Stimulated activated CD8-positive, alpha-beta memory T cell treated with anti-CD3 and anti-CD28 coated beads, Interleukin-7, amount 100 ng/mL, for 1 hour (primary cell): ENCODE measurements at places on chromosomes 3 and 15.

DNA sequence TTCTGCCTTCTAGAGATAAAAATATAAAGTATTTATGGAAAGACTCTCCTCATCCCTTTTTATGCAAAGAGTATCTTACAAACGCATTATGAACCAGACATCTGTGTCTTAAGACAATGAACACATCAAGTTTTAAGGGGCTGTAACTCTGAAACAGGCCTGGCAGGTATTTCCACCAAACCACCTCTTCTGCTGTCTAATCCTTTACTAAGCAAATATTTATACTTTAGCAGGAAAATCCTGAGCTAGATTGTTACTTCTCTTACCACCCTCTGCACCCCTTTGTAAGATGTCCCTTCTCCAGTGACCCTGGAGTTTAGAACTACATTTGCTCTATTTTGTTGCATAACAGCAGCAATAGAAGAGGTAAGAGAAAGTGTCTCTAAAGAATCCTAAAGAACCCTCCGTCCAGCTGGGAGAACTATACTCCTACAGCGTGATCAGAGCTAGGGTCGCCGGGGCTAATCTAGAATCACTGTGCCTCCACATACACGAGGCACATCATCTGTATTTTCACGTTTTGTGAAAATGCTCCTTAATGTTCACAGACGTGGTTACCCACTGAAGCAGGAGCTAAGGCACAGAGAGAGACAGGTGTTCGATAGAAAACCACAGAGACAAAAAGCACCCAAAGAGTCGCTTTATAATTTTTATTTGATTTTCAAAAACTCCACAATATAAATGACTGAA lies 129.6 kb downstream of the FOXP1 start:
- DNase-seq = no peak

GRCh38 chr3:118688396-118688884 lies 346.2 kb downstream of the IGSF11 start:
- DNase-seq = no peak

- no peak for DNase-seq
Measured at GRCh38 chr15:89649013-89649625, 6.1 kb downstream of the KIF7 start.

DNA sequence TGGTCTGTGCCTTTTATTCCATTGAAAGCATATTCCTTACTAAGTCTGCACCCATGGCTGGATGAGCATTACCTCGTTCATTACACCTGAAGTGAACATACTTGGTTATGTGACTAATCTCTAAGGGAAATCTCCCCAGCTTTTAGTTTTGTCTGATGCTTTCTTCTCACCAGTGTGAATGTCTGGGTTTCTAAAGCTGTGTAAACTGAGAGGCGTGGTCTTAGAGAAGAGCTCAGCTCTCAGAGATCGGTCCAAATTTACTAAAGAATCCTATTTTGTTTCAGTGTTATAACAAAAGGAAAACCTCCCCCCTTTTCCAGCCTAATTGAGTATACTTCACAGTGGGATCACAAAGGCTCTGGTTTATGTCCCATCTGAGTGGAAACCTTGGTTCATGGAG lies 352.3 kb downstream of the PTPRG start:
- DNase-seq = no peak

GRCh38 chr3:192373586-192373985 lies 353.8 kb downstream of the FGF12 start:
- no peak for DNase-seq

- DNase-seq = no peak
Measured at GRCh38 chr3:39752019-39752637, 57.3 kb upstream of the MYRIP start.

- DNase-seq = no peak
Measured at GRCh38 chr3:45381168-45381852, 7.1 kb upstream of the LARS2 start.

DNA sequence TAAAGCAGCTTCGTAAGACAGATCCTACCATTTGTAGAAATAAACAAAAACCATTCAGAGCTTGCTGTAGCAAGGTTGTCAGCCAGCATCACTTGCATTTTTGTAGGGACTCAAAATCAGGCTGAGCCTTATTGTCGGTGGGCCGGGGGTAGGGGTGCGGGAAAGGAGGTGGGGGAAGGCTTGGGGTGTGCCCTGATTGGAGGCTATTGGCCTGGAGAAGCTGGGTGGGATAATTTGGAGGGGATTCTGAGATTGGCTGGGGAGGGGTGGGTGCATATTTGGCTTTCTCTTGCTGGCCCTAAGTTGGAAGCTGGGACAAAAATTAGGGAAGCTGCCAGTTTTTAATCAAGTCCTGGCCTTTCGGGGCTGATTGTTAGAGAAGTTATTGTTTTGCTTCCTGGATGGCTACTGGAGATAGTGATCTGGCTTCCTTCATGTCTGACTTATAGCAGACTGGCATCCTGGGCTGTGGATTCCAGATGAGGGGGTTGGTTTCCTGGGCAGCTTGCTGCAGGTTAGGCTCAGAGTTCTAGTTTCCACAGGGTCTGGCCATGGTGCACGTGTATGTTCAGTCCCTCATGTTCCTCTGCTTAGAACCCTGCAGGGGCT lies 22.8 kb downstream of the STOML1 start:
- DNase-seq = no peak

- DNase-seq = no peak
Measured at GRCh38 chr3:38555926-38556325, 59.8 kb downstream of the EXOG start.

DNA sequence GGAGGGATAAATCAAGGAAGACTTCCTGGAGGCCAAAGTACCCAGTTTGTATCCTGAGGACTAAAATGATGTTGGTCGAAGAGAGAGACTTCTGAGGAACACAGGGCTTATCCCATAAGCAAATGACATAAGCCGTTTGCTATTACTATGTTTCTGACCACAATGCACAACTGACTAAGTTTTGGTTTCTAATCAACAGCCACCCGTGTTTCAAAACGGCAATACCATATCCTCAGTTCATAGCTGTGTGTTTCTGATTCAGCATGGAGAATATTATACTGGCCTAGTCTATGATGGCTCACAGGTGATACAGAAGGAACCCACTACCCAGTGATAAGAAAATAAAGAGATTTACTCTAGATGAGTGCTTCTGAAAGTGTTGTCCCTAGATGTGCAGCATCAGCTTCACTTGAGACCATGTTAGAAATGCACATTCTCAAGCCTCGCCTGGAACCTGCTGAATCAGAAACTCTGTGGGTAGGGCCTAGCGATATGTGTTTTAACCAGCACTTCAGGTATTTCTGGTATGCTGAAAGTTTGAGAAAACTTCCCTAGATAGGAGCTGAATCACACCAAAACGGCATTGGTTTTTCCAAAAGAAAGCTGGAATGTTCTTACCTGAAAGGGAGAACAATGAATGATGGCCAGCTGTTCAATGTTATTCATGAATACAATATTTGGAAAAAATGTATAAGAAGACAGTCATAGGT lies 639.7 kb upstream of the NR2F2 start:
- DNase-seq = no peak

- DNase-seq = no peak
Measured at GRCh38 chr3:74531491-74531890, 83.0 kb downstream of the CNTN3 start.

- no peak for DNase-seq
Measured at GRCh38 chr15:31300981-31301672, 25.5 kb upstream of the KLF13 start.

- DNase-seq = no peak
Measured at GRCh38 chr3:61627768-61628185, 66.4 kb downstream of the PTPRG start.

DNA sequence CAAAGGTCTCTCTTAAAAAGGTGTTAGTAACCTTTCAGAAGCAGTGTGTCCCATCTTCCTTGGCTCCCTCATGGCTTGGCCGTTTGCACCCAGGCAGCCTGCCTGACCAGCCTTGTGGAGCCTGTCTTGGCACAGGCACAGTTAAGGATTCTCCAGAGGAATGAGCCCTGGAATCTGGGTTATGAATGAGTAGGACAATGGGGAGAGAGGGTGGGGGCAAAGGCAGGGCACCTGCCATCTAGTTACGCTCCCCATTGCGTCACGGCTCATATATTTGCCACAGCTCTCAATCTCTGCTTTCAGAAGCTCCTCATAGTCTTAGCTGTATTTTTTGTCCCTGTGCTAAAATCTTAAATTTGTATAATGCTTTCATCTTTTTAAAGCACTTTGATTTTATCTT lies 50.6 kb downstream of the WDR76 start:
- DNase-seq = no peak

DNA sequence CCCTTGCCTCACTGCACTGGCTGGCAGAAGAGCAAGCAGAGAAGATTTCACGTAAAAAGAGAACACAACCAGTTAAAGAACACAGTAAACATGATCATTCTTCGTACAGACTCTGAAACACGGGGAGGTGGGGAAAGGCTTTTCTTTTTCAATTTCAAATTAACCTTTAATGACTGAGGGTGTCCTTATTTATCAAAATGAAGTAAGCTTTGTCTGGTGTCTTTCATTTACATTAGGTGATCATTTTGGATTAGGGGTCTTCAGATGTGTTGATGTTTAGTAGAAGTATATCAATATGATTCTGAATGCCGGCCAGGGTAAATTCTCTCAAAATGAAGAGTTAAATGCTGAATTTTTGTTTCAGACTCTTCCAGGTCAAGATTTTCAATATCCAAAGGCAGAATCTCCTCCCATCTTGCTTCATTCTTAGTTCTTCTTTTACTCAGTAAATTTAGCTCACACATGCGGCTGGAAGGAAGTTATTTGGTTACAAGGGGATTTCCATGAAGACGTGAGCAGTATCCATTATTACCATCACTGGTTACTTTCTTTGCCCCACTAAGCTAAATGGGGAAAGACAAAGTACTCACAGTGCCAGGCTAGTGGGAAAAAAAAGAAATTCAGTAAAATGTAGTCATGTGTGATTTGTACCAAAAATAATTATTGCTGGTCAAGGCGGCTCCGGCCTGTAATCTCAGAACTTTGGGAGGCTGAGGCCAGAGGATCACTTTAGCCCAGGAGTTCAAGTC lies 272.2 kb upstream of the NR2F2 start:
- DNase-seq = no peak

GRCh38 chr3:143188881-143189280 lies 69.3 kb downstream of the CHST2 start:
- no peak for DNase-seq

GRCh38 chr3:185825006-185825638 lies at the start of gene IGF2BP2:
Gene IGF2BP2 (minus strand): TSS chr3:185825042. CDS start chr3:185824960, 82 bp downstream.
- DNase-seq = no peak

DNA sequence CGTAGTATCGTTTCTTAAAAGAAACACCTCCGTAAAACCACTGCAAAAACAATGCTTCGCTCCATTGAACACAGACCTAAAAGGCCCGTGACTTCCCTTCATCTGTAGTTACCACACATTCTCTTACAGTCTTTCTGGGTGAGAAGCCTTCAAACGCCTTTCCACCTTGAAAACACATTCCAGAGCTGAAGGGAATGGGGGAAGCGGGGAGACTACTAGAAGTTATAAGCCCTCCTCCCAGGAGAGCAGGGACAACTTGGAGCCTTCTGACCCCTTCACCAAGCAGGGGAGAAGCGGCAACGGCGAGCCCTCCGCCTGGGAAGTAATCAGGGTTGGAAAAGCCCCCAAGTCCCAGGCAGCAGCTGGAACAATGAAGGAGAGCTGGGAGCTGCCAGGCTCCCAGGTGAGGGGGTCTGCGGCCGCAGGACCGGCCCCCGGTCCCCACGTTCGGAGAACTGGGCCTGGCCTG lies 461 bp downstream of the SECISBP2L start:
- DNase-seq = no peak

- DNase-seq = no peak
Measured at GRCh38 chr3:123693584-123694190, 108.8 kb upstream of the HACD2 start.

GRCh38 chr3:100107221-100107814 lies 7.0 kb downstream of the FILIP1L start:
- DNase-seq = no peak

DNA sequence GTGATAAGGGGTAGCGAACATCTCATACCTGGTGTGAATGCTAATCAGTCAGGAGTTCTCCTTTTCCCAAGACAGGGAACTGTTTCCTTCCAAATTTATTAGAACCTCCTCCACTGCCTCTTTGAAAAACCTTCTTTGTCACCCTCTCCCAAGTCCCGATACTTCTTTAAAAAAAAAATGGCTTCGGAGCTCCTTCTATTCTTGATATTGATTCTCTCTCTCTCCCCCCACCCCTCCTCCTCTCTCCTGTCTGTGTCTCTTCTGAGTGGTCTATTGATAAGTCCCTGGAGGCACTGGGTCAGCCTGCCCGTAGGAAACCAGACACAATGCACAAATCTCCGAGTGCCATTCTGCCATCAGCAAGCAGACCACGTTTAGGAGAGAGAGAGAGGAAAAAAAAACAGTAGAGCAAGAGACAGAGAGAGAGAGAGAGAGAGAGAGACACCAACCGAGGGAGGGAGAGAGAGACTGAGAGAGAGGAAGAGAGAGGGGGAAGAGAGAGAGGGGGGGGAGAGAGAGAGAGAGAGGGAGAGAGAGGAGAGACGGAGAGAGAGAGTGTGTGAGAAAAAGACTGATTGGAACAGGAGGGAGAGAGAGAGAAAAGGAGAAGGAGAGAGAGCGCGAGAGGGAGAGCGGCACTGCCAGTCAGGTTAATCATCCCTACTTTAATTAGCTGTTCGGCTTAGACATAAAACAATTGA lies 160.9 kb downstream of the TIGIT start:
- no peak for DNase-seq

GRCh38 chr15:45428491-45428890 lies 50.1 kb upstream of the GATM start:
- DNase-seq = no peak

GRCh38 chr3:53221827-53222182 lies 34.0 kb downstream of the TKT start:
- no peak for DNase-seq

GRCh38 chr15:30830961-30831360 lies 72.8 kb upstream of the FAN1 start:
- no peak for DNase-seq

DNA sequence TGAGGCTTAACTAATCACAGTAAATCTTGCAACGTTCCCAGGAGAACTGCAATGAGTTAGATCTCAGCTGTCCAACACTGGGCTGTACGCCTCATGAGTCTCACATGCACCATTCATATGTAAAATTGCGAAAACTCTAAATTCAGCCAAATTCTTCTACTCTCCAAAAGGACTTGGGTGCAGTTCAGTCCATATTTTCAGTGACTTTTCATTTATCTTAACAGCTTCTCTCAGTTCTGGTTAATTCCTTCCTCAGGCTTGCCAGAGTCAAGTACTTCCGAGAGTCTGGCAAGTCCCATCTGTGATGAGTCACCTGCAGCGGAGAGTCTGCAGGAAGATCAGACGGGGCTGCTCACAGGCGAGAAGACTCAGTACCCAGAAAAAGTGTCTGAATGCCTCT lies 11.5 kb downstream of the CCDC80 start:
- no peak for DNase-seq

DNA sequence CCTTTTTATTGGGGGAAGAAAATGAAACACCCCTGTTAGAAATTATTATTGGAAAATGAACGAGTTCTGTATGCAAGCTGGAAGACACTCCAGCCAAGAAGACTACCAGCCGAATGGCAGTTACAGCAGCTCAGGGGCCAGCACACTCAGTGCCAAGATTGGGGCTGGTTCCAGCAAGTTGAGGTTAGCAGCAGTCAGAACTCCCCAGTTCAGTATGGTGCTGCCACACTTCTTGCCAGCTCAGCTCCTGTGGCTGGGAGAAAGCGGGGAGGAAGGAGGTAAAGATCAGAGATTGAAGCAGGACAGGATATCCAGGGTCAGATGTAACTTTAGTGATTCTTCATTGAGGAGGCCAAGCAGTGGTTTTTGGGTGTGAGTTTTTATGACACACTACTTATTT lies 280.2 kb upstream of the NR2E3 start:
- no peak for DNase-seq
